ENCODE measurements at places on chromosomes 13 and 19.
A peak's percentile ranks its signal among the peaks of the same experiment; 100 is the strongest.

- no peak for DNase-seq
Measured at GRCh38 chr19:16051254-16052025, 24.9 kb upstream of the TPM4 start.

DNA sequence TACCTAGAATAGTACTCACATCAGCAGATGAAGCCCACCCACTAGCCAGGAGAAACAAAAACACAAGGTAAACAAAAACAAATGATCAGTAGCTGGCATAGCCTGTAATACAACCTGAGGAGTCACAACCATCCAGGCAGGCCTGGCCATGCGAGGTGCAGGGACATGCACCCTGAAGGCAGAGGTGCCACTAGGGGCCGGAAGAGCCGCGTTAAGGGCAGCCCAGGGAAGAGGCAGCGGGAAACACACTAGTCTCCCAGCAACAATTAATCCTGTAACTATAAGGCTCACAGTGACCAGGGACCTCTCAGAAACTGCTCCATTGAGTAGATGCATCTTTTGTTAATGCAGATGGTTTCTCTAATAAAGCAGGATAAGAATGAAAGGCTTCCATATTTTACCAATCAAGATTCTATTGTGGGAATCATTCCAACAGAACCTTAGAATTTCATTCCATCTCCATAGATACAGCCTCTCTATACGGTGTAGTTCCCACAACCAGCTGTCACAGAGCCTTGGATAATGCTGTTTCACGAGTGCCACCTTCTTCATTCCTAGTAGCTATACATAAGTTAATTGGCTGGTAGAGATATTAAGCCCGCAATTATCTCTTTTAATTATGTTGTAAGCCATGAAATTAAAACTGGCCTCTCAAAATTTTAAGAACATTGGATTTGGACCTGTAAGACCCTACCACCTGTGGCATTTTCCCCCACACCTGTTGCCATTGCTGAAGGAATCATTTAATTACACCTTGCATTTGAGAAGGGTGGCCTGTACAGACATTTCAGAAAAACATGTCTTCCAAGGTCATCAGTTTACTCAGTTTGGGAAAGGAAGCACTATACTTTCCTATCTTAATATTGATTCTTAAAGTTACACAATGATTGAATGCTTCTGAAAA is 28.7 kb downstream of the ANKRD10 start:
- DNase-seq, result no peak

DNA sequence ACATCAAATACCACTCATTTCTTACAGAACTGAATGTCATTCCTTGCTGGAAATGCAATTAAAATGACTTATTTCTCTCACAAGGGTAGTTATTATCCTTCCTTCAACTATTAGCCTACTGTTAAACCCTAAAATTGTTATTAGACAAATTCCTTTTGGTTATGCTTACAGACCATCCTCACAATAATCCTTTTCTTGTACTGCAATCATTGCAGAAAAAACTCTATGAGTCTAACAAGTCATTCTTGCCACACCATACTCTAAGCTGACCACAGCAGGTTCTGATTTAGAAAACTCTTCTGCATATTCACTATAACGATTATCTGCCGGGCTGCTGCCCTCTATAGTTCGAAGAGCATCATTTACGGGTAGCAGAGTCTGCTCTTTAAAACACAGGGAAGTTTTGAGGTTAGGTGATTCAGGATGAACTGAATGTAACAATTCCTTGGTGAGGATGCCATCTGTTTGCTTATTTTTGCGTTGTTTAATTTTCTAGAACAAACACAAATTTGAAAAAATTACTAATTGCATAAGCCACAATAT is 38.2 kb downstream of the MTMR6 start:
- DNase-seq, result no peak

- DNase-seq, result no peak
Measured at GRCh38 chr13:91184244-91184926, 163.1 kb upstream of the MIR17HG start.

DNA sequence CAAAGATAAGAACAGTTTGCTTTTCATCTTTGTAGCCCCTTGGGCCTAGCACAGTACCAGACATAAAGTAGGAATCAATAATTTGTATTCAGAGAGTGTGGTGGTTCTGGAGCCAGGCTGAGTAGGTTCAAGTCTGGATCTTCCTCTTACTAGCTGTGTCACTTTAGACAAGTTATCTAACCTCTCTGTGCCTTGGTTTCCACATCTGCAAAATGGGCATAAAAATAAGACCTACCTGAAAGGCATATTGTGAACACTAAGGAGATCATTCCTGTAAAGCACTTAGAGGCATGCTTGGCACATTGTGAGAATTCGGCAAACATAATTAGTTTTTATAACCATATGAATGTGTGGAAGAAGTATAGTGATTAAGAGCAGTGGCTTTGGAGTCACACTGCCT is 95.8 kb downstream of the MBNL2 start:
- DNase-seq, result no peak

DNA sequence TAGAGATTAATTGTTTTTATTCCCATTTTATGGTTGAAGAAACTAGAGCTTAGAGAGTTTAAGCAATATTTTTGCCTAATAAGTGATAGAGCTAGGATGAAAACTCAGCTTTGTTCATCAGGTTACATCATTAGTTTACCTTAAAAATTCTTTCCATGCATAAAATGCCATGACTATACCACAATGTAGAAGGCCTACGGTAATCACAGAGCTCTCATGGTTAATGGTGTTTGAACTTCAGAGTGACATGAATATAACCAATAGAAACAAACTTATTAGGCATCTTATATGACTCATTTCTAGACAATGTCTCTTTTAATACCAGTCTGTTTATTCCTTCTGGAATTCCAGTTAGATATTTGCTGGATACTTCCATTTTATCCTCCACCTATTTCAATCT is 78.5 kb downstream of the FGF9 start:
- peak; percentile 10 for DNase-seq

DNA sequence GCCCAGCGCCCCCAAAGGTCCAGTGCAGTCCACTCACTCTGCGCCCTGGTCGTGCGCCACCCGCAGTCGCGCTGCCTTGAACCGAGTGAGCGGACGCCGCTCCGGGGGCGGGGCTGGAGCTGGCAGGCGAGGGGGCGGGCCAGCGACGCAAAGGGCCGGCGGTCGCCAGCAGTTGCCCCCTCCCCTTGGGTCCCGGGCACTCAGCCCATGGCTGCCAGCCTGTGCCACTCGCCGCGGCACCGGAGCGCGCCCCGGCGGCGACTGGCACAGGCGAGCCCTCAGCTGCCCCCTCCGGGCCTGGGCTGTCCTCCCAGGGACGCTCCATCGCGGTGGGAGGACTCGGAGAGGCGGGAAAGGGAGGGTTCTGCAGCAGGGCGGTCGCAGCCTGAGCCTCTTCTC is at the start of gene S1PR5:
Gene S1PR5, minus strand, starts transcription at position 87 of the 399 bp plus-strand sequence. CDS start 2,436 bp downstream, outside the sequence.
- DNase-seq, result no peak

DNA sequence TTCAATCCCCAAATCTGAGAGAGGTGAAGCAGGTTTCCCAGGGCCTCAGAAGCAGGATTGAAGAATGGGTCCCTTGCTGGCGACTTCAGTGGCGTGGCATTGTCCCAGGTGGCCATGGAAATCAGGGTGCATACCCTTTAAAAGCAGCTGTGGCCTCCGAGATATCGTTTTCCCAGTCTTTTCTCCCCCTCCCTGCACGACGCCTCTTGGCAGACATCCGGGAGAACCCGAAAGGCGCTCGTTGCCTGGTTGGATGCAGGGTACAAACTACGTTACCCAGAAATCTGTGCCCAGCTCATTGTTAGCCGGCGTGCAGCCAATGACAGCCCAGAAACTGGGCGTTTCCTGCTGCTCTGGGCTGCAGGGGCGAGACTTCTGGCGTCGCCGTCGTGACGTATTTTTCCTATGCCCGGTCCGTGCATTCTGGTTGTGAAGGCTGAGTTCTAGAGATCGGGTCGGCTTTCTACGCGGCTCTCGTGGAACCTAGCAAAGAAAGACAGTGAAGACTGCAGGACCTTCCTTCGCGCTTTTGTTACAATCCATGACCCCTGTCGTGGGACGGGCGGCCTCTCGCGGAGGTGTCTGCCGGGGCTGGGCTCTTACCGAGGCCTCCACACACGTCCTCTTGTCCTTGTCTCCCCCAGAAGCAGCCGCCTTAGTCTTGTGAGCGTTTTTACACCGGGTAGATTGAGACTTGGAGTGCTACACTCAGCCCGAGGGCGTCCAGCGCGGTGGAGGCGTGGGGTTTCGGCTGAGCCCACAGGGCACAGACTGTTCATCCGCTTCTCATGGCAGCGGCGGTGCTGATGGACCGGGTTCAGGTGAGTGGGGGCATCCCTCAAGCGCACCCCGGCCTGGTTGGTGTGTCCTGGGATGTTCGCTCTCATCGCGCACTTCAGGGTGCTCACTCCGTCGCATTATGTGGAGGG is at the start of gene ZNF304:
Gene ZNF304, plus strand, starts transcription at position 395 of the 929 bp plus-strand sequence. Its CDS starts 394 bp downstream, at position 789.
- DNase-seq, result no peak

DNA sequence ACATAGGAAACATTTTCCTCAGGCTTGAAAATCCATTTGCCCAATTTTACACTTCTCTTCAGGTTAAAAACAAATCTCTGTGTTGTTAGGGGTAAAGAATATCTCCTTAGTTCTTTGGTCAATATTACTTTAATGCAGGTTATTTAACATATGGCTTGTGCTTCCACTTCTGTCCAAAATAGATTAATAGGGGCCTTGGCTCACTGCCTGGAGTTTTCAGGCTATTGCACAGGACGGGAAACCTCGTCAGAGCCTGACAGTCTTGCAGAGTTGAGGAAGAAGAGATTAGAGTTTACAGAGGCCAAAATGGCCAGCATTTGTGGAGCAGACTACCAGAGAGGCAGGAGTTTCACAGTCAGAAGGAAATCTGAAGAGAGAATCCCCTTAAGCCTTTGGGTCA is 863.9 kb upstream of the GPC6 start:
- DNase-seq, result no peak

GRCh38 chr19:5593343-5594255 is 25.8 kb upstream of the TINCR start:
- no peak for DNase-seq

DNA sequence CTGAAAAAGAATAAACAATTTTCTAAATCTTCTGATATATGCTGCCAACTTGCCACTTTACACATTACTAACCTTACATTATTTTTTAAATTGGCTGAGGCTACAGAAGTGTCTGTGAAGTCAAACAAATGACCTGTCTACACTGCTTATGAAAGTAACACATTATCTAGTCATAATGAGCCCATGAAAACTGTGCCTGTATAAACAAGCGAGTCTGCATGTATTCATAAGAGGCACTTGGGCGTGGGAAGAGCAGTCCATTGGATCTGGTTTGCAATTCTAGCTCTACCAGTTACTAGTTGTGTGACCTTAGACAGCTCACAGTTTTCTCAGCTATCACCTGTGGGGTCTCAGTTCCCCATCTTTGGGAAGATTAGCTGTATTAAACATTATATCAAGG is 3.1 kb downstream of the VPS36 start:
- DNase-seq, result no peak

GRCh38 chr13:39415008-39415802 is 187.8 kb downstream of the LHFPL6 start:
- no peak for DNase-seq

DNA sequence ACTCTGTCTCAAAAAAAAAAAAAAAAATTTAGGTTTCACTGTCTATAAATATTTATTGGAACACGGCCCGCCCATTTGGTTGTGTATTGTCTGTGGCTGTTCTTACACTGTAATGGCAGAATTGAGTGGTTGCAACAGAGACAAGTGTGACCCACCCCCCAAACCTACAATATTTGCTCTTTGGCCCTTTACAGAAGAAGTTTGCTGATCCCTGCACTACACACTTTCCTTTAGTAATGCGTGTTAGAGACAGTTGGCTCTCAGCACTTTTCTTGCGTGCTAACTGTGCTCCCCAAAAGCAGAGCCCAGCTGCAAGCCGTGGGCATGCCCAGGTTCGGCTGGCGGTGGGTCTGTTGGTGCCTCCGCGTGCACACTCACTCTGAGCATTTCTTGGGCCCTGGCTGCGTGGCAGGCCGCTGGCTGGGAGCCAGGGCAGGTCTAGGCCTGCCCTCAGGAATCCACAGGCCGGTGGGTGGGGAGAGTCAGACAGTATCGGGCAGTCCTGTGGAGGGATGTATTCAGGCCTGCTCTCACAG is 72.6 kb downstream of the SIPA1L3 start:
- DNase-seq, result peak; percentile 42

All from LoVo (cell line).